ENCODE measurements at places on chromosomes 1 and 21. TPM values are rescaled to one million over a fixed set of nuclear protein-coding genes. Genes with fewer than 3 reads are reported as not detected.

The ITLN2 gene
- not detected for total RNA-seq

The TSPEAR gene
- total RNA-seq = not detected

The OR2T35 gene
- not detected for total RNA-seq

The CNR2 gene
- total RNA-seq = not detected

Data from A549 treated with CpdA at 1 μM for 4 hours (cell line).